Transverse colon (tissue), 4 donors: ENCODE measurements at places on chromosomes 1 and 21. TPM values are rescaled to one million over a fixed set of nuclear protein-coding genes. Genes with fewer than 3 reads are reported as not detected.

Gene SH2D2A
- not detected for total RNA-seq

Gene SLC25A33
- total RNA-seq: 7.0 TPM

Gene ANXA9
- not detected for total RNA-seq

Gene CHODL
- not detected for total RNA-seq

Gene TYW3
- 0.80 TPM for total RNA-seq

Gene UCK2
- 18.9 TPM for total RNA-seq

Gene PAPPA2
- total RNA-seq: 3.3 TPM

Gene TDRD5
- not detected for total RNA-seq

GRCh38 chr1:197402189-197402588 lies 134.1 kb downstream of the CRB1 start:
- no peak for DNase-seq

DNA sequence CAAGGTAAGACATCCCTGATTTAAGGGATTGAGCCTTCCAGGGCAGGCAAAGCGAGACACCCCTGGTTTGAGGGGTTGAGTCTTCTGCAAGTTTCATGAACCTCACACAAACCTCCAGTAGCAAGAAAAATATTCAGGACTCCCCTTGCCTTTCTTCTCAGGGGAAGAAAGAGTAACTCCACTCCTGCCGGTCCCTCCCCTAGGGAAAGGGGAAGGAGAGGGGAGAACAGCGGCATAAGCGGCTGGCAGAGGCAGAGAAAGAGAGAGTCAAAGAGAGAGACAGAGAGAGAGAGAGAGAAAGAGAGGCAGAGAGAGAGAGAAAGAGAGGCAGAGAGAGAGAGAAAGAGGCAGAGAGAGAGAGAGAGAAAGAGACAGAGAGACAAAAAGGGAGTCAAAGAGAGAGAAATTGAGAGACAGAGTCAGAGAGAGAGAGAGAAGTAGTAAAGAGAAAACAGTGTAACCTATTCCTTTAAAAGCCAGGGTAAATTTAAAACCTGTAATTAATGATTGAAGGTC lies 29.5 kb upstream of the CBR3 start:
- DNase-seq: no peak

DNA sequence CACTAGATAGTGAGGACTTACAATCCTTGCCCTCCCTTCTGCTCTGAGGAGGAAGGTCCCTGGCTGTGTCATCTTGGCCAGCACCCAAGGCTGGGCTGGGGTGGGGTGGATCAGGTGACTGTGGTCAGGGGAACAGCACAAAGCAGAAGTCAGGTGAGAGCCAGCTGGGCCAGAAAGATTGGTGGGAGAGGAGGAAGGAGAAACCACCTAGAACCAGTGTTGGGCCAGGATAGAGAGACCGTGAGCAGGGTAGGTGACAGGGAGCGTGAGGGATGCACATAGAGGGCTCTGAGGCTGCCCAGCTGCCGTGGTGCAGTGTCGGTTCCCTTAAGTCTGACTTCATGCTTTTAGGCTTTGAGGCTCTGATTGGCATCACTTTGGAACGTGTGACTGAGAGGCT lies 22.7 kb downstream of the NCF2 start:
- DNase-seq: peak; percentile 63

GRCh38 chr1:20216574-20216973 lies 30.3 kb upstream of the PLA2G2C start:
- DNase-seq: peak; percentile 29

- no peak for DNase-seq
These were observed 62.4 kb upstream of the RAB4A start for GRCh38 chr1:229208481-229208880.

- peak; percentile 32 for DNase-seq
These were observed 6.0 kb upstream of the DNMT3L start for GRCh38 chr21:44267655-44268142.

- DNase-seq: no peak
These were observed 50.2 kb downstream of the ST3GAL3 start for GRCh38 chr1:43757343-43758053.

- DNase-seq: no peak
These were observed 61.7 kb upstream of the DNAJC6 start for GRCh38 chr1:65247419-65248359.

GRCh38 chr1:159068886-159069285 lies 7.7 kb downstream of the AIM2 start:
- DNase-seq: no peak

DNA sequence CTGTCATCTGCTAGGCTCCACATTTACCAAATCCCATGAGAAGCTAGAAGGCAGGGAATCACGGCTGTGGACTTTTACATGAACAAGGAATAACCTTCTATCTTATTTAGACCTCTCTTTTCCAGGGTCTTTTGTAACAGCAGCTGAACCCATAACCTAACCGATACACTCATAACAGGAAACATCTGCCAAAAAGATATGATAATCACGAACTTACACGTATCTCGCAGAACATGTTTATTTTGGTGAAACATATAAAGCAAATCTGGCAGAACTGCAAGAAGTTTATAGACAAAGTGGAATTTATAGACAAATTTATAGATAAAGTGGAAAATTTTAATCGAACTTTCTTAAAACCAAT lies 20.4 kb downstream of the TINAGL1 start:
- DNase-seq: no peak

GRCh38 chr21:41948078-41948895 lies 5.5 kb downstream of the C2CD2 start:
- no peak for DNase-seq

GRCh38 chr1:89660224-89661061 lies 27.5 kb downstream of the LRRC8C start:
- DNase-seq: no peak

GRCh38 chr21:37348664-37349063 lies 17.9 kb upstream of the DYRK1A start:
- no peak for DNase-seq

GRCh38 chr1:236067854-236068454 lies 3.1 kb upstream of the NID1 start:
- no peak for DNase-seq
